Vagina (tissue), 2 donors: ENCODE measurements at places on chromosomes 6 and 20.
A peak's percentile ranks its signal among the peaks of the same experiment; 100 is the strongest.

- DNase-seq, result no peak
Observed at GRCh38 chr6:44642870-44643522, 255.5 kb downstream of the CDC5L start.

DNA sequence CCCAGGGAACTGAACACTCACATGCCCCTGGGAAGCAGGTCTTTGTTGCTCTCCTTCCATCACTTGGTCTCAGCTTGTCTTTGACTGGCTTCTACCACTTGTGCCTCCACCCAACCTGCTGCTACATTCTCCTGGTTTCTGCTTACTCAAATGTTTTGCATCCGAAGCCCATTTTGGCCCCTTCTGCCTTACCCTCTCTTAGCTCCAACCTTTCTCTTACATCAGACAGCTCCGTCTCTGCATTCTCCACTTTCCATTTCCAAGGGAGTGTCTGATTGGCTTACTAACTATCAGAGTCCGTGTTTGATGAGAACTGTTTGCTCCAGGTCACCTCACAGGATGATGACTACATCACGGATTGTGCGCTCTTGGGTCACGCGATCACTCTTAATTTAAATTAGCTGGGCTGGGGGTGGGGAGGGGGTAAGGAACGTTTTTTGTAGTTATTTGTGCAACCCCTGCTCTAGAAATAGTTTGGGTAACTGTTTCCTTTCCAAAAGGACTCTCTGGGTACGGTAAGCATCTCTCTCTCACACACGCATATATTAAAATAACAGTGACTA lies 844 bp upstream of the ABRACL start:
- no peak for DNase-seq

GRCh38 chr20:55143601-55144000 lies 668.2 kb downstream of the DOK5 start:
- no peak for DNase-seq

- no peak for DNase-seq
Observed at GRCh38 chr6:113449051-113449450, 408.1 kb upstream of the MARCKS start.

- no peak for DNase-seq
Observed at GRCh38 chr6:162712694-162713093, 14.9 kb downstream of the PRKN start.

DNA sequence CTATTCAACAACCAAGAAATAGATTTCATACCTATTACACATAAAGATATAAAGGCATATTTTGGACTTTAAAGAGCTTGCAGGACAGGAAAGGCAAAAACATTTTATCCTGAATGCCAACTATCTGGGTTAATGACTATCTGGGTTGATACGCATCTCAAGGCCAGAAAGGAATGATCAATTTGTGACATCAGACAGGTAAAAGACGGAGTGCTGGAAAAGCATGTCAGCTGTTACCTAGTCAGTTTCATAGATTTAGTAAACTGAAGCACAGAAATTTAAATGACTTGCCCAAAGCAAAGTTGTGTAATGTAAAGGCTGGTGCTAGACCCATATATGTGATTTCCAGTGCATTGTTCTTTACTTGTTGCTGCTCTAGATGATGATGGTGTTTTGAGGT lies 36.8 kb downstream of the HDAC2 start:
- no peak for DNase-seq

GRCh38 chr6:43702534-43703440 lies 15.2 kb upstream of the MRPS18A start:
- DNase-seq, result peak; percentile 98

DNA sequence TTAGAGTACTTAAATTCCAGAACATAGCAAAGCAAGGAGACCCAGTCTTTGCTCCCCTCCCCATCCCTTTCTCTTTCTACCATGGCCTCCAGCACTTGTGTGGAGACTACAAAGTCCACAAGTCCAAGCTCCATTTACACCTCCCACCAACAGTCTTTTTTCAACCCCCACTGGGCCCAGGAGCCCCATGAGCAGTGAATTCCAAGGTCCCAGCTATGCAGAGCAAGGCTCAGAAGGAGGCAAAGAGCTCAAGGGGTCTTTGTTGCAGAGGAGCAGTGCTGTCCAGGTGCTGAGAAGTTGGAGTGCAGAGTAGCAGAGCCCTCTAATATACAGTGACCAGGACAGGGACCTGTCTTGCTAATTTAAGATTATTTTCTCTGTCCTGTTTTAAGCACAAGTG lies 9.0 kb downstream of the PAK5 start:
- no peak for DNase-seq

DNA sequence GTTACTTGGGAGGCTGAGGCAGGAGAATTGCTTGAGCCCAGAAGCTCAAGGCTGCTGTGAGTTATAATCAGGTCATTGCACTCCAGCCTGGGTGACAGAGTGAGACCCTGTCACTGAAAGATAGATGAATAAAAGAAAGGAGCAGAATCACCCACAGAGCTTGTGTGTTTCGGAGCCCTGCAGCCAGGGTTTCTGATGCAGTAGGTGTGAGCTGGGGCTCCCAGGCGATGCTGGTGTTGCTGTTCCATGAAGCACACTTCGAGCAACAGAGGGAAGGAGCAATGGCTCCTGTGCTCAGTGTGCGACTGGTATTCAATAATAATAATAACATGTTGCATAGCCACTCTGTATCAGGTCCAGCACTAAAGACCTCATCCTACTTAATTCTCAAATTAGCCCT lies 197.5 kb upstream of the CST7 start:
- no peak for DNase-seq

DNA sequence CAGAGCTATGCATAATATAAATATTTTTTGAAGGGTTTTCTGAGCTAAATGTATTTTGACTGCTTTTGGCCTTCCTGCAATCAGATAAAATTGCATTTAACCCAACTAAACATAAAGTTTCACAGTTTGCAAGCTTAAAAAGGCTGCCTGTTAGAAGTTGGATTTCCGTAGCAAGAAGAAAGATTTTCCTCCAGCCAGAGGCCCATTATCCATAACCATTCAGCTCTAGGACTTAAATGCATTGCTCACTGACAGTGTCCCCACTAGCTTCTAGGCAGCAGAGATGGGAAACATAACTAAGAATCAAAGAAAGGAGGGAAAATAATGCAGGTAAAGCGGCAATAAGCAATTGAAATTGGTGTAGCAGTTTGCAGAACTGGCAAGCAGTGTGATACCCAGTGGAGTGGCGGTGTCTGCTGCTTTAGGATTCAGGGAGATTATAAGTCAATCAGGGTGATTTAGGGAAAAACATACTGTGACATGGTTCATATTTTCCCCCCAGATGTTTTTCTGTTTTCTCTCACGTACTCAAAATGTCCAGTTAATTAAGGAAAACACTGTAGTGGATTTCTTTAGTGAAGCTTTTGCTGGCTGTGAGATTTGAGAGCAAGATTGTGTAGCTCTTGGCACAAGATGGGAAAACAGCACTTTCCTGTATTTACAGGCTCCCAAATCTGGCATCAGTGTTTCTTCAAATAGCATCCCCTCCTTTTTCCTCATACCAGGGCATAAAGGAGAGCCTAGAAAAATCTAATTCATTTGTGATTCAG lies 69.1 kb downstream of the CTNNBL1 start:
- no peak for DNase-seq

DNA sequence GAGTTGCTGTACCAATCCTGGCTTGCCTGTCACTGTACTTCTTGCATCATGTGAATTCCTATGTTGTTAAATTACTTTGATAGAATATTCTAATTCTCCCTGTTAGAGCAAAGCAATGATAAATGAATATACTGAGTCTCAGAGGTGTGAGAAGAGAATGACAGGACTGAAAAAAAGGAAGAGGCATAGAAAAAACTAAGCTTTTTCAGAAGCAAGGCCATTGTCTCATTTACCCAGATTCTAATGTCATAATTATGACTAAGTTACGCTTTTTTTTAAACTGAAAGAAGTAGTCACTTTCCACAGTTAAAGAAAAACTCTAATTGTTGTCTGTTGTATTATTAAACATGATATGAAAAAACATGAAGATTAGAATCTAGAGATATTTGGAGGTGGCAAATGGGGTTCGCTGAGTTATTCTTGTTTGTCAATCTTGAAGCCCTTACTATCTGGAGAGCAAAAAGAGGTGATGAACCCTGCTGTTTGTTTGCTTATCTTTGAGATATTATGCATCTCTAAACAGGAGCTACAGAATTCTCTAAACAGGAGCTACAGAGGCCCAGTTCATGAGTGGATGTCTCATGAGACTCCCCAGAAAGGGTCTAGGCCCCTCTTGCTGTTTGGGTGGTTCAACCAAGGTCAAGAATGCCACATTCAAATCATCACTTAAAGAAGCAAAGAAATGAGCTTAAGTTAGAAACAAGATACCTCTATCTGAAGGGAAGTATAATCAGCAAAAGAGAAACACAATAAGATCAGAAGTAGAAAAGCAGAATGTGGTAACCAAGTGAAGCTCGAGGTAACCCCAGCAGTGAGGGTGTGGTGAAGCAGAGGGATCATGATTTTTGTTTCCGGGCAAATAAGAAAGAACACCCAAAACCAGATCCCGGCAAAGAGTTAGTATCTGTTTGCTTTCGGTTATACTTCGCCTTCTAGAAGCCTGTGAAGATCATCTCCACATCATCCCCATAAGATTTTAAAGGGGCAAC lies 33.3 kb upstream of the THEMIS start:
- DNase-seq, result no peak

DNA sequence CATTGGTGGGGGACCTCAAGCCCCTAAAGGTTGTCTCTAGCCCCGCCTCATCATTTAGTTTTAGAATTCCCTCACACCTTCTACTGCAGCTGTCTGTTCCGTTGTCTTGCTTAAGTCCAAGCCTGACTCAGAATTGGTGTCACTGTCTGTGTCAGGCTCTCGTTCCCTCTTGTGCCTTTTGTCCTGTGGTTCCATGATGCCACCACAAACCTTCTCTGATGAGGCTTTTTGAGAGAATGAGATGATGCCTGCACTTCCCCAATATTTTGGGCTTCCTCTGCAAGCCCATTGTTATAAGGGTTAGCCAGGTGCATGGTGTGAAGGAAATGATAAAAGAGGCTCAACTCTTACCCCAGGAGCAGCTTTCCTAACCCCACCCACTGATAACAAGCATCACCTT lies 8.1 kb upstream of the AKIRIN2 start:
- no peak for DNase-seq

GRCh38 chr6:70616728-70617260 lies 50.1 kb downstream of the SDHAF4 start:
- no peak for DNase-seq

DNA sequence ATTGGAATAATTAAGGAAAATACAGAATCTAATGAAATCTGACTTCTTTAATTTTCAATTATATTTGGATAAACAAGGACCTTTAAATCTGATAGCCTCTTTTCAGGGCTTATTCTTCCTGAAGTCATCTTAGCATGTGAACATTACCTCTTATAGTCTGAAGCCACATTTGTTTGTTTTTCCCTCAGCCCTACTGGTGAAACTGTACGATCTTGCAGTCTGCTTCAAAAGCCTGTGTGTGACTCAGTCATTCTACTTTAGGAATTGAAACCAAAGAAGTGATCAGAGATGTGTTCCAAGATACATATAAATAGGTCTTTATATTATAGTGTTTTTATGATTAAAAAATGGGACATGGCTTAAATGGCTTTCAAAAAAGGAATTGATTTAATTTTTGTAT lies 67.5 kb downstream of the MACROD2 start:
- no peak for DNase-seq

GRCh38 chr6:50889497-50889896 lies 70.8 kb downstream of the TFAP2B start:
- no peak for DNase-seq

DNA sequence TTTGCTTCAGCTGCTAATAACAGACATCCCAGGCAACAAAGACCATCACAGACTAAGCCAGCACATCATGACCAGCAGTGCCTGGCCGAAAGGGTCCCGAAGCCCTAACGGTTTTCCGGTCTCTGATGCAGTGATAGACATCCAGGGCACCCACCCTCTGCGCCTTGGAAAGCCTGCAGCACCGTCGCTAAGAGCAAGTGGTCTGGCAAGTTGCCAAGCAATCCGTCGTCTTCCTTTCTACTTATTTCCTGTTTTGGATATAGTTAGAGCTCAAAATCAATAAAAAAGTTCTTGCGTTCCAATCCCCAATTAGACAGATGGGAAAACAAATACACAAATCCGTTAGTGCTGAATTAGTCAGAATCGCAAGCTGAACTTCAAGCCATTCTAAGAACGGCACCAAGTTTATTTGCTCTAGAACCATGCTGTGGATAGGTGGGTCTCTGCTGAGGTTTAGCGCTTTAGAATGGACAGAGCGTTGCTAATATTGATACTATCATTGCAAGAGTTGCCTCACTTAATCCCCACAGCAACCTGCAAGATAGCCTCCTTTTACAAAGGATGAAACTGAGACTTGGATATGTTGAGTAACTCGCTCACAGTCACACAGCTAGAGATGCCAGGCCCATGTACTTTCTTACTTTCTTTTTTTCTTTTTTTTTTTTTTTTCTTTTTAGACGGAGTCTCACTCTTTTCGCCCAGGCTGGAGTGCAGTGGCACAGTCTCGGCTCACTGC lies 163.3 kb upstream of the SNX9 start:
- no peak for DNase-seq

DNA sequence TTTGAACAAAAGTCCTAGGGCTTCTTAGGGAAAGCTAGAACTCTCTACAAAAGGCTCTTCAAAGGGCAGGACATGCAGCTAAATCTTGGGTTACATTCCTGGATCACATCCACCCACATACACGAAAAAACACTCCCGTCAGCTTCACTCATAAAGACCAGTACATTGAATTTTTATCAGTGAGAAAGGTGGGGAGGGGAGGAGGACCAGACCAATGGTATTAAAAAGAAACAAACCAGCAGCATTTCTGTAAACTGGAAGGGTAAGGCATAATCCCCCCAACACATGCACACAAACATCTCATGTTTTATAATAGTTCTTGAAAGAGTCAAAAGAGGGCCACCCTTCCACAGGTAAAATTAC lies 31.6 kb downstream of the MYLK4 start:
- DNase-seq, result no peak
